ENCODE measurements at places on chromosomes 13 and 19.
A peak's percentile ranks its signal among the peaks of the same experiment; 100 is the strongest.

DNA sequence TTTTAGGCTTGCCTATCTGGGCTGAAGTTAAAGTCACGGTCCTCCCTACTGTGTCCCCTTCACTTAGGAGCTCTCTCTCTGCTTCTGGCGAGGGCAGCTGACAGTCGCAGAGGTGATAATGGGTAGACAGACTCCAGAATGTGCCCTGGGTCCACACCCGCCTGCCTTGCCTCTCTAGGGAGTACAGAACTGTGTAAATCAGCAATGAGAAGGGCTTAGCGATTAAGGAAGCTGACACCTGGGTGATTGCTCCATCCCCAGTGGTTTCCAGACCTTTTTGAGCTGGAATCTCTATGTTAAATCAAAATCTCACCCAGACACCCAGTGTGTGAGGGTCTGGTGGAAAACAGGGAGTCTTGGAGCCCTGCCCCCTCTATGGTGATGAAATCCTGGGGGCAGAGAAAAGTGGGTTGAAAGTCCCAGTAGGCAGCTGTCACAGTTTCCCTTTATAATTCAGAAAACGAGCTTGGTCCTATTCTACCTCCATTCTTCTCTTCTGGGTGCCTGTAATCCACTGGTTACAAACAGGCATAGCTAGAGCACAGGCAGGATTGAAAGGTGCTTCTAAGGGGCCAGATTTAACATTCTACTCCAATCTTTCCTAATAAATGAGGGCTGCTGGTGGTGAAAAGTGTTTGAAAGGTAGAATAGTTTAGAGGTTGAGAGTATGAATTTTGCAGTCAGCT, 46.9 kb downstream of the OLFM4 start:
- no peak for DNase-seq

- DNase-seq = no peak
Measured at GRCh38 chr13:99883805-99884204, 87.8 kb downstream of the ZIC5 start.

- DNase-seq = no peak
Measured at GRCh38 chr13:54511366-54511765, 1482.8 kb downstream of the OLFM4 start.

DNA sequence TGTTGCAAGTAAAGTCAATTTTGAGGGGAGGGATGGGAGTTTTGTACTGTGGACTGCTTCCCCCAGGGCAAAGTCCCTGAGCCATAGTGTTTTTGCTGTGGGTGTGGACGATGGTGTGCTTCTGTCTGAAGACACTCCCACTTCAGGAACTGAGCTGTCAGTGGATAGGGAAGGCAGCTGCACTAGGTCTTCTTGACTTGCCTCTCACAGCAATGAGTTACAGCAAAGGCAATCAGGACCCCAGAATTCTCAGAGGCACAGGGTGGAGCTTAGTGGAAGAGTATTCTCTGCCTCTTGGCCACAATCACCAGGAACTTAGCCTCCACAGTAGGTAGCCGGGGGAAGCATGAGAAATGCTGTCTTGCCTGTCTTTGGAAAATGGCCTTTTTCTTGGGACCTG, 1416.6 kb upstream of the MIR17HG start:
- no peak for DNase-seq

DNA sequence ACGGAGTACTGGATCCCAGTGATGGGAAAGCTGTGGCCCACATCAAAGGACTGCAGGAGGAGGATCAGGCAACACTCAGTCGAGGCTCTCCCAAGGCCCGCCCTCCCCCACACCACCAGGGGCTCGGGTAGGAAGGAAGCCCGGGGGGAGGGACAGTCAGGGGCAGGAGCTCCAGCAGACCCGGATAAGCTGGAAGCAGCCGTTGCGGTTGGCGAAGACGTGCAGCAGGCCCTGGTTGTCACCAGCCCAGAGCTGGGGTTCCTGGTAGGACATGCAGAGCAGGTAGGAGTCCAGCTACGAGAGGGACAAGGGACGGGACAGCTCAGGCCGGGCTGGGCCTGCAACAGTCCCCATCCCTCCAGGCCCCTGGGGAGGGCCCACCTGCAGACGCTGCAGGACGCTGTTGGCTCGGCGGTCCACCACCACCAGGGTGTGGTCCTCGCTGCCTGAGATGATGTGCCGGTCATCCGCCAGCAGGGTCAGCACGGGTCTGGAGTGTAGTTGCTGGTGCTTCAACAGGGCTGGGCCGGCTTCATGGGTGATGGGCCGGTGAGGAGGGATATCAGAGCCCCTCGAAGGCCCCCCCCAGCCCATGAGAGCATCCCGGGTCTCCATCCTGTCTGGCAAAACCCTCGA, 1.9 kb downstream of the GNG14 start:
- no peak for DNase-seq

DNA sequence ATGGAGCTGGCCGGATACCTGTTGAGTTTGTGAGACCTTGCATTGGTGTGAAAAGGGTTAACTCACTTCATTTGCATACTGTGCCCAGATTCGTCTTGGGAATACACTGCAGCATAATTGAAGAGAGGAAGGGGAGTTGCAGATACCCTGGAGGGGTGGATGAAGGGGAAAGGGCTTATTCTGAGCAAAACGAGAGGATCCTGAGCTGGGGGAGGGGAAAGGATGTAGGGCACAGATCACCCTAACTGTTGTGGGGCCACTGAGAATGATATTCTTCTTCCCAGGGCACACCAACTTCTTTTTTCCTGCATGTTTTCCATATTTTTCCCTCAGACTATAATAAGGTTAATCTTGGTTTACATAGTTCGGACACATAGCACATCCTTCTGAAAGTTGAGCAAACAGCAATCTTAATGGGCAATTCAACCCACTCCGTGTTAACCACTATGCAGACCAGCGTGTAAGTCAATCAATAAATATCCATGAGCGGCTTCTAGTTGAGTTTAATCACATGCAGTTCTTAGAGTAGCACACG, 11.7 kb upstream of the PTPRS start:
- no peak for DNase-seq

GRCh38 chr19:33771384-33772101, 25.1 kb upstream of the KCTD15 start:
- DNase-seq = peak; percentile 84

- DNase-seq = no peak
Measured at GRCh38 chr19:5655412-5655811, 24.9 kb downstream of the MICOS13 start.

- DNase-seq = peak; percentile 28
Measured at GRCh38 chr13:30257468-30258099, 49.8 kb downstream of the KATNAL1 start.

DNA sequence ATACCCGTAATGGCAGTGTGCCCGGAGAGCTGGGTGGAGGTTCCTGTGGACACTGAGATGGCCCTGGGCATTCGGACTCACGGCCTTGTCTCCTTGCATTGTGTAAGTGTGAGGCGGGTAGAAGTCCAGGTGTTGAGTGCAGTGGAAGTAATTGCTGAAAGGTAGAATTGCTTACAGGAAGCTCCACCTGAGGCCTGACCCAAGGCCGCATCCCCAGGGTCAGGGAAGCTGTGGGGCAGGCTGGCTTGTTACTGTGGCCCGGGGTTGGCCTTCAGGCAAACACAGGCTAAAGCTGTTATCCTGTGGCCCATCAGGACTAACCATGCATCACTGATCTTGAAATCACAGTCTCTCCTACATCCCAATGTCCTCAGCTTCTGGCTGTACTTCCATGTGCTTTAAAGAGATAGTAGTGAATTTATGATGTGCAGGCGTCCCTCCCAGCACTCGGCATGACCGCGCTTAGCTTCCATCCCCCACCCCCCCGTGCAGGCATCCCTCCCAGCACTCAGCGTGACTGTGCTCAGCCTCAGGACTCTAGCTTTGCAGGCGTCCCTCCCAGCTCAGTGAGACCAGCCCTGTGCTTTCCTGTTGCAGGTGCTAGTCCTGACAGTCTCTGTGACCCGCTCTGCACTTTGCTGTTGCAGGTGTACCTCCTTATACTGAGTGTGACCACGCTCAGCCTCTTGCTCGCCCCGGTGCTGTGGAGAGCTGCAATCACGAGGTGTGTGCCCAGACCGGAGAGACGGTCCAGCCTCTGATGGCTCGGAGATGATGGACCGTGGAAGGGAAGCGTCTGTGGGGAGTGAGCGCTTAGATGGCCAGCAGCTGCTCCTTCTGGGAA, 35.6 kb upstream of the TFDP1 start:
- no peak for DNase-seq

Measured in GM10248 (cell line).